Naive B cell (primary cell): ENCODE measurements at places on chromosomes 16 and 17. TPM values are rescaled to one million over a fixed set of nuclear protein-coding genes. Genes with fewer than 3 reads are reported as not detected.

The SLC5A11 gene
- not detected for polyA plus RNA-seq

The TP53TG3B gene
- not detected for polyA plus RNA-seq

The CD300H gene
- polyA plus RNA-seq: not detected

- no peaks in the 10 kb centered on the region for H3K27me3 ChIP-seq
- H3K4me3 ChIP-seq: no peak overlapping the region
- no peak overlapping the region for H3K27ac ChIP-seq
- H3K4me1 ChIP-seq: peaks cover 4% of the 10 kb centered on the region
- DNase-seq: no peak
Measured at GRCh38 chr17:64309021-64309420, 46.0 kb upstream of the TEX2 start.

The DNAH3 gene
- not detected for polyA plus RNA-seq

The NEURL4 gene
- polyA plus RNA-seq: 1.9 TPM

GRCh38 chr17:81444610-81445339 is 49.5 kb downstream of the BAHCC1 start:
- no peak for DNase-seq
- no peaks in the 10 kb centered on the region for H3K36me3 ChIP-seq
- no peak overlapping the region for H3K27ac ChIP-seq
- no peaks in the 10 kb centered on the region for H3K4me1 ChIP-seq

The HID1 gene
- 0.23 TPM for polyA plus RNA-seq

DNA sequence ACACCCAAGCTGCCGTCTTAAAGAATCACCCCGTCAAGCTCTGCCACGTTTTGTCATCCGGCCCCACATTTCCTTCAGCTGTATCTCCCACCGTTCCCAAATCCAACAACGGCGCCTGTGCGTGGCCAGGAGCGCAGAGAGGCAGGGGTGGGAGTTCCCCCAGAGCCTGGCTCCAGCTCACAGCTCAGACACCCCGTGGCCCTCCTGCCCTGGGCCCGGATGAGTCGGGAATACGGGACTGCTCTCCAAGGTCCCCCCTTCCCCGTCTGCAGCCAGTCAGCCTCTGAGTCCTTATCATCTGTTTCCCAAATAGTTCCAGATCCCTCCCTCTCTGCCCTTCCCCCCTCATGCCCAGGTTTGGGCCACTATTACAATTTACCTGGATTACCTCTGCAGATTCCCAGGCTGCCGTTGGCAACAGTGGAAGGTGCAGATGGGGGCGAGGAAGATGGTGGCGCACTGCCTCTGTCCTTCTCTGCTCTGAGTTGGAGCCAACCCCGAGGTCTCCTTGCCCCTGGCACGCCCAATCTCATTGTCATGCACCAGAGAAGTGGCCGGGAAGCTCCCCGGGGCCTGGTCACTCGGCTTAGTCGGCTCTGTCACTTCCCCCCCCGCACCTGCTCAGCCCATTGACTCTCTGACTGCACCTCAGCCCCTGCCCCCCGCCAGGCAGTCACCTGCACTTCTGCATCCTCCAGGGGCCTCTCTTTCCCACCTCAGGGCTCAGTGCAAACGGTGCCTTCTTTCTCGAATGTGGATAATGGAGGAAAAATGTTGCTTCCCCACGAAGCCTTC is 18.3 kb upstream of the RPTOR start:
- H3K27ac ChIP-seq: no peak overlapping the region
- H3K27me3 ChIP-seq: peaks cover 42% of the 10 kb centered on the region
- no peak overlapping the region for H3K4me3 ChIP-seq
- DNase-seq: no peak

The SNX20 gene
- 37.4 TPM for polyA plus RNA-seq

GRCh38 chr17:41740506-41740905 is 6.1 kb upstream of the HAP1 start:
- no peak overlapping the region for H3K27ac ChIP-seq
- H3K4me1 ChIP-seq: peaks cover 10% of the 10 kb centered on the region
- no peak overlapping the region for H3K4me3 ChIP-seq
- no peaks in the 10 kb centered on the region for H3K36me3 ChIP-seq
- H3K27me3 ChIP-seq: peaks cover 17% of the 10 kb centered on the region
- no peak for DNase-seq

The KRTAP2-3 gene
- polyA plus RNA-seq: not detected
